Testis (tissue), 5 donors: ENCODE measurements at places on chromosomes 5 and 9.

DNA sequence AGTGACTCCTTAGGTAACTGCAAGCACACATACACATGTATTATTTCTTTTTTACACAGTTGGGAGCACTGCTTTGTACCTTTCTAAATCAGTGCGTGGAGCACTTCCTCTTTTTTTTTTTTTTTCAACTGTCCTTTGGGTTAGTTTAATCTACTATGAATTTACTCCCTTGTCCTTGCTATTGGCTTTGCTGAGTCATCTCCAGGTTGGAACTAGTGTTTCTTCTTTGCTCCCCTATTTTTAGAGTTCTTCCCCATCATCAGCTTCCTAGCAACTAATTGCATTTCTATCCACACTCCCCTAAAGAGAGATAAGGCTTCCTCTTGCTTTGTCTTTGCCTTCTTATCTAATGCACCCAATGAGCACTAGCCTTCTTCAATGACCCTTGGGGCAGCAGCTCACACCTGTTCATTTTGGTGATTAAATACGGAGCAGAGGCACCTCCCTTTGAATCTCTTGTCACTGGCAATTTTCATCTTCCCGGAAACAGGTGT is 24.3 kb downstream of the S100Z start:
- no peaks in the 10 kb centered on the region for H3K36me3 ChIP-seq
- H3K27me3 ChIP-seq = no peaks in the 10 kb centered on the region
- peak overlapping the region; percentile 40 for H3K4me3 ChIP-seq
- H3K4me1 ChIP-seq = no peaks in the 10 kb centered on the region
- no peak for DNase-seq
- no peak overlapping the region for H3K27ac ChIP-seq

DNA sequence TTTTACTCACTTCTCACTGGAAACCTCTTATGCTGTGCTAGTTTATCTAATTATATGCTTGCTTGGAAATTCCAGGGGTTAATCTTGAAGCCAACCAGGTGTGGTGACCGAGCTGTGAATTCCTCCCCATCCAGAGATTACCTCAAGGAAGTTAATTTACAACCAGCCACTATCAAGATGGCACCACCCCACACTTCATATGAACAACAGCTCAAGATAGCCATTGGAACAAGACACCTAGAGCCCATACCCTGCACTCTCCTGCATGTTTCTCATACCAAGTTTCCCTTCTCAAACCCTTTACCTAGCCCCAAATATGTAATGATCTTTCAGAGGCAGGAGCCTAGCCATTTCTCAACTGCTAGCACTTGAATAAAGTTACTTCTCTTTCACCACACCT is 2156.9 kb upstream of the C9orf72 start:
- no peaks in the 10 kb centered on the region for H3K4me1 ChIP-seq
- no peak for DNase-seq
- H3K27me3 ChIP-seq = no peaks in the 10 kb centered on the region
- H3K4me3 ChIP-seq = no peak overlapping the region

DNA sequence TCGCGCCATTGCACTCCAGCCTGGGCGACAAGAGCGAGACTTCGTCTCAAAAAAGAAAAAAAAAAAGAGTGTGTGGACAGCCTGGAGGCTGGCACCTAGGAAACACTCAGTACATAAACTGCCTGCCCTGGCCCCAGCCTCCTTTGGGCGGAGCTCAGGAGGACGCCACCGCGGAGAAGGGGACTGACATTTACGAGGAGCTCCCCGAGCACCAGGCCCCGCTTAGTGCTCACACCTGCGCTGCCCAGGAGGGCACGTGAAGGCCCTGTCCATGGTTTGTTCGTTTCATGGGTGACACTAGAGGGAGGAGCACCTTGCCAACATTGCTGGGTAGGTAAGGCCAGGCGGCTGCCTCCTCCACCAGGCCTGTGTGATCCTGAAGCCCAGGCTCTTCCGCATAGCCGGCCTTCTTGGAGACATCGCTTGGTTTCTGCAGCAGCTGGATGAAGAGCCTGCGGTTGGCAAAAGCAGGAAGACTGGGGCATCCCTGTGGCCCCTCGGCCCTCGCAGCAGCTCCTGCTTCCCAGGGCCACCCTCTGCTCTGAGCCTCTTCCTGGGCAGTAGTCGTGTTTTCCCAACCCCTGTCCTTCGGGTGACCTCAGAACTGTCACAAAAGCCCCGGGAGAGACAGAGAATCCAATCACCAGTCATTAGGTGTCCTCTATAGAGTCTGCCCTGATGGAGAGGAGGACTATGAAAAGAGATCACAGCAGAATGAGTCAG is 26.2 kb upstream of the LAMC3 start:
- no peaks in the 10 kb centered on the region for H3K4me1 ChIP-seq
- no peaks in the 10 kb centered on the region for H3K36me3 ChIP-seq
- H3K27ac ChIP-seq = no peak overlapping the region
- H3K4me3 ChIP-seq = no peak overlapping the region
- DNase-seq = no peak
- no peaks in the 10 kb centered on the region for H3K27me3 ChIP-seq

DNA sequence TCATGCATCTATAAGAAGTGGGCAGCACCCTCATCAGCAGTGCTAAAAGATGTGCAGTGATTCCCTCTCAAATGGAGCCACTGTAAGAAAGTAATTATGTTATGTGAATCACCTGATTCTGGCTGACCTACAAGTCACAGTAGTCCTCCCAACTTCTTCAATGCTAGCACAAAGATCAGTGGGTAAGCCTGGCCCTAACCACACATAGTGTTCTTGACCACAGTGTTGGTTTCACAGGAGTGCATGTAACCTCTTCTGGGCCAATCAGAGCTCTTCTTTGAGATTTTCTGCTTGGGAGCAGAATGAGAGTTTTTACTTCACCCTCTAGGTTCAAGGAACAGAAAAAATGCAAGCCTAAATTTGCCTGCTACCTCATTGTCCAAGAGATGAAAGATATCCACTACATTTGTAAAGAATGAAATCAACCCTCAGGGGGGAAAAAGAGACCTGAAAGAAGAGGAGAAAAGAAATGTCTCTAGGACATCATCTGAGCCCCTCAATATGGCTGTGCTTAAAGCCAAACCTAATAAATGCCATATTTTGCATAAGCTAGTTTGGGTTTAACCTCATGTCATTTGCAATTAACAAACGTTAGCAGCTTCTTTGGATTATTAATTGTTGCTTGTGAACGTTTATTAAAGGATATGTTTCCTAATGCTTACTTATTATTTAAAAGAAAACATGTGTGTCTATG is 65.3 kb upstream of the ADRB2 start:
- H3K4me1 ChIP-seq = no peaks in the 10 kb centered on the region
- H3K36me3 ChIP-seq = no peaks in the 10 kb centered on the region
- no peak for DNase-seq
- H3K27ac ChIP-seq = no peak overlapping the region

- no peak overlapping the region for H3K4me3 ChIP-seq
- peak overlapping the region; percentile 89 for H3K27ac ChIP-seq
- no peak for DNase-seq
- H3K36me3 ChIP-seq = no peaks in the 10 kb centered on the region
These were observed 1.6 kb downstream of the SLC22A5 start for GRCh38 chr5:132370971-132371602.

DNA sequence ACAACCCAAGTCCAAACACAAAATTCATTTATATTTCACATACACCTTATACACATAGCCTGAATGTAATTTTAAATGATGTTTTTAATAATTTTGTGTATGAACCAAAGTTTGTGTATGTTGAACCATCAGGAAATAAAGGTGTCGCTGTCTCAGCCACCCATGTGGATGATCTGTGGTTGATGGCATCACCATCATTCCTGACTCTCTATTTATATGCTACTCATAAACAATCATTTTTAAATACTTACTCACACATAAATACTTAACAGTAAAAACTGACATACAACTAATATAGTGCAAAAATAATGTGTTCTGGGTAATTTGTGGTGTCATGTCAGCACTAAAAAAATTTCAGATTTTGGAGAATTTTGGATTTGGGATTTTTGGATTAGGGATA is 38.4 kb downstream of the SMC5 start:
- no peak overlapping the region for H3K27ac ChIP-seq
- DNase-seq = no peak
- no peaks in the 10 kb centered on the region for H3K27me3 ChIP-seq
- H3K36me3 ChIP-seq = no peaks in the 10 kb centered on the region
- H3K4me3 ChIP-seq = no peak overlapping the region

DNA sequence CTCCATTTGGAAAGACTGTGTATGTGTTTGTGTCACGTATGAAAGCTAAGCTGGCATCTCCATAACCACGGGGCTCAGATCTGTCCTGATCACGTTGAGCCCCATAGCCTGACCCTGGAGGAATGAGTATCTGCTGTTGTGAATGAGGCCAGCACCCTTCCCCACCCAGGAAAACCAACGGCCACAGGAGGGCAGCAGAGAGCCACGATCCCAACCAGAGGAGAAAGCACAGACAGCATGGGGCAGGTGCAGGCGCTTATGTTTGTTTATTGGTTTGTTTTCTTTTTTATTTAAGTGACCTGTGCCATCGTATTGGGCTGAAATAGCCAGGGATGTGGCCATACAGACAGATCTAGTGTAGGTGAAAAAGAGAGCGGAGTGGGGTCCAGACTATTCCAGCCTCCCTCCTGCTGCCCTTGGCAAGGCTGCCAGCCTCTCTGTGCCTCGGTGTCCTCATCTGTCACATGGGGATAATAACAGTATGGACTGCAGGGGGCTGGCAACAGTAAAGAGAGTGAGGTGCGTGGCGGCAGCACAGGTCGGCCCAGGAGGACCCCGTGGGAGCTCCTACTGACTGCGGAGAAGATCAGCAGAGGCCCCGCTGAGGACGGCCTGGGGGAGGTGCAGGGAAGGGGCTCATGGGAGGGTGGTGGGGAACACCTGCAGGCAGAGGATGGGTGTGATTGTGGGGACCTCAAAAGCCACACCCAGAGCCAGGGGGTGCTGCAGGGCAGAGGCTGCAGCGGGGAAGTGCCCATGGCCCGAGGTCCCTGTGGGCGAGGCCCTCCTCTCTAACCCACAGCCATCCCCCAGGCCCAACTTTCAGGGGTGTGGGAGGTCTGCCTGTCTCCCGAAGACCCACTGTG is 12.1 kb downstream of the OR2V2 start:
- no peaks in the 10 kb centered on the region for H3K4me1 ChIP-seq
- H3K27ac ChIP-seq = no peak overlapping the region
- H3K4me3 ChIP-seq = peak overlapping the region; percentile 41

DNA sequence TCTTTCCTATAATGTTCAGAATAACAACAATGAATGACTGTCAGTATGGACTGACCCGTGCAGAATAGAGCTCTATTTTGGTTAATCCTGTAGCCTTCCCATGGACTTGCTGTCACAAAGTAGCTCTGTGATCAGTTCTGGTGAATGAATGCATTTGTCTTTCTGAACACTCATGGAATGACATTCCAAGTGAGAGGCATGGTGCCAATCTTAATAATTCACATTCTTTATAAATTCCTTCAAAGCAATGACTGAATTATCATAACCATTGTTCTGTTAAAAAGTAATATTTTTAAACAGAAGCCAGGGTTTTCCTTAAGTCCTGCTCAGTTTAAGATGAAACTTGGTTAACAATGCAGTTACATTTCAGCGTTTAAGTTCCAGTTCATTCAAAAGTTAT is 360.5 kb downstream of the ICE1 start:
- H3K27ac ChIP-seq = no peak overlapping the region
- H3K4me3 ChIP-seq = no peak overlapping the region
- no peaks in the 10 kb centered on the region for H3K4me1 ChIP-seq
- DNase-seq = no peak
- H3K27me3 ChIP-seq = no peaks in the 10 kb centered on the region

DNA sequence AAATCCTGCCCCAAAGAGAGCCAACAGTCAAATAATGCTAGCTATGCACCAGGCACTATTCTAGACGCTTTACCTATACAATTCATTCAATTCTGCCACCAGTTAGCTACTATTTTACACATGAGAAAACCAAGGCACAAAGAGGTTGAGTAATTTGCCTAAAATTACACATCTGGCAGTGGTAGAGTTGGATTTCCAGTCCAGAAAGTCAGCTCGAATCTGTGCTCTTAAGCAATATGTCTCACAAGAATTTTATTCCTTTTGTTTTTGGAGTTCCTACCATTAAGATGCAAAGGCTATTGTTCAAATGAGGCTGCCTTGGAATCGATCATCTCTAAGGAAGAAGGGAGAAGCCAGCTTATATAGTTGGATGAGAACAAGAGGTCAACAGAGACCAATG is 256.9 kb upstream of the RASA1 start:
- no peak overlapping the region for H3K4me3 ChIP-seq
- no peak overlapping the region for H3K27ac ChIP-seq
- H3K4me1 ChIP-seq = no peaks in the 10 kb centered on the region
- no peaks in the 10 kb centered on the region for H3K27me3 ChIP-seq
- no peak for DNase-seq

DNA sequence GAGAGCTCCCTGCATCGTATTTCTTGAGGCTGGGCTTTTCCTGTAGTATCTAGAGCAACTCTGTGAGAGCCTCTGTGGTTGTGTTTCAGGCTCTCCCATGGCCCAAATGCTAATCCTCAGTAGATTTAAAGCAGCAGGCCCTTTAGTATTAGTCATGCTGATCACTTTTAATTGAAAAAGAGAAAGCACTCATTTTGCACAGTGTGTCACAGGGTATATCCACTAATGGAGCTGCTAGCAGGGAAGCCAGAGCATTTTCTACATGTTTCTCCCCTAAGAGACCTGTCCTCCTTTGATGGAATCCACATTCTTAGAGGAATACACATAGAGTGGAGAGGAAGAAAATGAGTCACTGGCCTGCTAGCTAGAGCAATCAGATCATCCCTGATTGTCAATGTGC is 348.5 kb downstream of the TMEM232 start:
- no peak for DNase-seq
- no peaks in the 10 kb centered on the region for H3K4me1 ChIP-seq
- H3K27ac ChIP-seq = no peak overlapping the region
- H3K27me3 ChIP-seq = no peaks in the 10 kb centered on the region
- no peak overlapping the region for H3K4me3 ChIP-seq

- no peak overlapping the region for H3K4me3 ChIP-seq
- H3K27me3 ChIP-seq = no peaks in the 10 kb centered on the region
- H3K36me3 ChIP-seq = no peaks in the 10 kb centered on the region
- H3K4me1 ChIP-seq = no peaks in the 10 kb centered on the region
- DNase-seq = no peak
These were observed 9.2 kb upstream of the ENDOG start for GRCh38 chr9:128809036-128809599.

DNA sequence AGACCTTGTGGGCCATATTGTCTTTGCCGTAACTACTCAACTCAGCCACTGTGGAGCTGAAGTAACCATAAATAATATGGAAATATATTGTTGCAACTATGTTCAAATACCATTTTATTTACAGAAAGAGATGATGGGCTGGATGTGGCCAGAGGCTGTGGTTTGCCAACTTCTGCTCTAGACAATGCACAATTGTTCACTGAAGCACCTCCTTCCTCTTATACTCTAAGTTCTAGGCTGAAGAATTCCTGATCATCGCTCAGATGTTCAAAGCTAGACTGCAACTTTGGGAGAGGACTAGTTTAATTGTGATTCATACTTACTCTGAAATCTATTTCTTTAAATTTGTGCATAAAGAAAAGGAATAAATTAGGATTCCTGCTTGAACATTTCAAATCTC is 245.0 kb downstream of the TAF11L14 start:
- DNase-seq = no peak
- H3K4me3 ChIP-seq = no peak overlapping the region

- no peak for DNase-seq
- no peaks in the 10 kb centered on the region for H3K36me3 ChIP-seq
- H3K27me3 ChIP-seq = no peaks in the 10 kb centered on the region
- H3K4me3 ChIP-seq = no peak overlapping the region
These were observed 662.0 kb downstream of the PTPRD start for GRCh38 chr9:9950813-9951212.

GRCh38 chr9:90432951-90433350 is 209.7 kb downstream of the DIRAS2 start:
- H3K27ac ChIP-seq = no peak overlapping the region
- no peak for DNase-seq
- no peak overlapping the region for H3K4me3 ChIP-seq
- H3K27me3 ChIP-seq = no peaks in the 10 kb centered on the region
- H3K4me1 ChIP-seq = no peaks in the 10 kb centered on the region
- no peaks in the 10 kb centered on the region for H3K36me3 ChIP-seq
